Hepatocyte (in vitro differentiated cells): ENCODE measurements at places on chromosomes 5 and 9.
A peak's percentile ranks its signal among the peaks of the same experiment; 100 is the strongest.

GRCh38 chr5:104628911-104629310 is 1066.3 kb upstream of the NUDT12 start:
- no peak overlapping the region for H3K27ac ChIP-seq
- no peaks in the 10 kb centered on the region for H3K36me3 ChIP-seq
- no peak overlapping the region for H3K4me3 ChIP-seq

DNA sequence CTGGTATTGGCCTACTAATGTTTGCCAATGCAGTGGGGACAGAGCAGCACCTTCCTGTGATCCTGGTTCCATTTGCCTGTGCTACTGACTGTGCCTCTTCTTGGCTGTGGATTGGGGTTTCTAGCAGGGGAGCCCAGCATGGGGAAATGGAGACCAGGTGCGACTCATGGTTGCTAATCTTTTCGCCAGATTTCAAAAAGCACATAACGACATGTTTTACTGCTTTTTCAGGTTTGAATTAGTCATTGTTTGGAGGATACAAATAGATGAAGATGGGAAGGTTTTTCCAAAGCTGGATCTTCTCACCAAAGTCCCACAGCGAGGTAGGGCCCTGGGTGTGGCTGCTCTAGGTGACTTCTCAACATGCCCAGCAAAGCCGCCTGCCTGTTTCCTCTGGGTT is 57.6 kb downstream of the IPPK start:
- no peaks in the 10 kb centered on the region for H3K36me3 ChIP-seq
- H3K27me3 ChIP-seq: no peaks in the 10 kb centered on the region
- no peak overlapping the region for H3K4me3 ChIP-seq

GRCh38 chr9:135410421-135410820 is 69.2 kb upstream of the PPP1R26 start:
- peaks cover 6% of the 10 kb centered on the region for H3K27me3 ChIP-seq
- H3K4me3 ChIP-seq: no peak overlapping the region
- no peak for DNase-seq
- no peak overlapping the region for H3K27ac ChIP-seq

DNA sequence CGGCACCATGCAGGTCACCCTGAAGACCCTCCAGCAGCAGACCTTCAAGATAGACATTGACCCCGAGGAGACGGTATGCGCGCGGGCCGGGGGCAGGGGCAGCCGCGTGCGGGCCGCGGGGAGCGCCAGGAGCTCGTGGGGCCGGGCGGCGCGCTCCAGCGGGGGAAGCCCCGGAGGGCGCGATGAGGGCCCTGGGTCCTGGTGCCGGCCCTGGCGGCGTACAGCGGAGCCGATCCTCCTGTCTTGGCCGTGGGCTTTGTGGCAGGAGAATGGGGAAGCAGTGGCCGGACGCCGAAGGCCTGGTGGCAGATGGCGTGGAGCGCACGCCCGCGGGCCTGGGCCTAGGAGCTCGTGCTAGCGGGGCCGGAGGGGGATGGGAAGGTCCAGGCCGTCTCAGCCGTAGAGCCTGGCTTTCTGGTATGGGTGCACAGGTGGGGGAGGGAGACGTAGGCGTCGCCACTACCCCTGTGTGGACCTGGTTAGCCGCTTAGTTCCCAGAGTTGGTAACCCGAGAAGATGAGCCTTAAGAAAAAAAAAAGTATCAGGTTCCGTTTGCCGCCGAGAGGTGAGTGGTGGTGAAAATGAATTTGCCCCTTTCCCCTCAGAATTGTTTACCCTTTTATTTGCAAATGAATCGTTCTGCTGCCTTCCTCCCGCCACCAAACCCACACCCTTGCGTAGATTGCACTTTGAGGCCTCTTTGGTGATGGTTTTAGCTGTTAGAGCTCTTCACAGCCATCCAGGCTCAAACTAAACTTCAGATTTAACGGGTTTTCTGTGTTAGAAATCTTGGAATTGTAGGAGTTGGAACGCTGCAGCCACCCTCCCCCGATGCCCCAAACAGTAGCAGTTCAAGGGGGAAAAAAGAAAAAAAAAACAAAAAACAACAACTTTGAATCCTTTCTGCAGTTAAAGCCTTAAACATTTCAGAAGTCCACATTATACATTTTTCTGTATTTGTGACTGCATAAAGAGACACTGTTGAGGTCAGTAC is 841 bp downstream of the RAD23B start:
- H3K27me3 ChIP-seq: no peaks in the 10 kb centered on the region
- H3K4me1 ChIP-seq: peaks cover 7% of the 10 kb centered on the region
- peak overlapping the region; percentile 98 for H3K27ac ChIP-seq
- H3K36me3 ChIP-seq: no peaks in the 10 kb centered on the region

DNA sequence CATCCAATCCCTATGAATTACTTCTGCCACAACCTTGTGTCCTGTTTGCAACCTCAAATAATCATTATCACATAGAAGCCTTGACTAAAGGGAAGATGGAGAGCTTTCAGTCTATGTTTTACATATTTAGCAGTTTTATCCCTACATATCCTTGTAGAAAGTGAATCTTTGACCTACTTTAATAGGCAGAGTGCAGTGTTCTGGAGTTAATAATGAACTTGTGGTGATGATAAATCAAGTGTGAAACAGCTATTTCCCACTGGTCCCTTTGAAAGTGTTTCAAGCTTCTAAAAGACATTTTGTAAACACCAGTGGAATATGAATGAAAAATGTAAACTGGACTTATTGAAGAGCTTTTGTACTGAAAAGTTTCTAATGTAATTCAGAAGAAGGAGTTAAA is 406.7 kb downstream of the GABRG2 start:
- no peak overlapping the region for H3K4me3 ChIP-seq
- H3K27me3 ChIP-seq: no peaks in the 10 kb centered on the region
- no peaks in the 10 kb centered on the region for H3K4me1 ChIP-seq
- H3K27ac ChIP-seq: no peak overlapping the region
- H3K36me3 ChIP-seq: no peaks in the 10 kb centered on the region

- H3K4me1 ChIP-seq: no peaks in the 10 kb centered on the region
- peak; percentile 27 for DNase-seq
- no peaks in the 10 kb centered on the region for H3K27me3 ChIP-seq
- H3K36me3 ChIP-seq: no peaks in the 10 kb centered on the region
- no peak overlapping the region for H3K4me3 ChIP-seq
These were observed 315.5 kb upstream of the C9orf72 start for GRCh38 chr9:27888661-27889295.

- H3K4me1 ChIP-seq: peaks cover 2% of the 10 kb centered on the region
- H3K4me3 ChIP-seq: no peak overlapping the region
- no peaks in the 10 kb centered on the region for H3K27me3 ChIP-seq
- H3K27ac ChIP-seq: no peak overlapping the region
These were observed 190.9 kb downstream of the HINT1 start for GRCh38 chr5:130974021-130974683.

DNA sequence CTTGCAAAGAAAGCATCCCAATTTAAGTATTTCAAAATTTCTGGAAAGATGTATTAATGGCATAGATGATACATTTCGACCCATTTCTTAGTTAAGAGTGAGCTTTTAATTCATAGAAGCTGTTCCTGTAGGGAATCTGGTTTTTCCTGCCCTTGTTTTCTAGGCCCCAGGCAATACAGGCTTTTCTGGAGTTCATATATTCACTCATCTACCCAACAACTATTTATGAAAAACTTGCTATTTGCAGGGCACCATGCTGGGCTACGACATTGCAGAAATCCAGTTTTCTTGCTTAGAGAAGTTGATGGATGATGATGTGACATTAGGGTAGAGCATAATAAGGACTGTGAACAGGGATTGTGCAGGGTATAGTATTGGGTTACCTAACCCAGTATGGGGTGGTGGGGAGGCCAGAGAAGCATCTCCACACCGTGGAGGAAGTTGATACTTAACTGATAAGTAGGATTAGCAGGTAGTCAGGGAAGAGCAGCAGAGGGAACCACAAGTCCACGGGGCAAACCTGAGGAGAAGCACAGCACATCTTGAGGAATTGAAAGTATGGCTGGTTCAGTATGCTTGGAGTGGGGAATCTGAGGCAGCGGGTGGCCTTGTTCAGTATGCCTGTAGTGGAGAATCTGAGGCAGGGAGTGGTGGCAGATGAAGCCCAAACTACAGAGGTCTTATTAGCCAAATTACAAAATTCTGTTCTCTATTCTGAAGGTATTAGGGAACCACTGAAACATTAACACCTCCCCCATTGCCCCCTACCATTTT is 247.5 kb downstream of the ARRDC3 start:
- H3K4me1 ChIP-seq: no peaks in the 10 kb centered on the region
- H3K27me3 ChIP-seq: no peaks in the 10 kb centered on the region
- DNase-seq: no peak
- H3K4me3 ChIP-seq: no peak overlapping the region
- H3K36me3 ChIP-seq: no peaks in the 10 kb centered on the region

GRCh38 chr5:76404223-76405211 is 1.4 kb downstream of the IQGAP2 start:
- H3K4me3 ChIP-seq: peak overlapping the region; percentile 95
- no peaks in the 10 kb centered on the region for H3K36me3 ChIP-seq
- no peaks in the 10 kb centered on the region for H3K27me3 ChIP-seq

- H3K27ac ChIP-seq: no peak overlapping the region
- peaks cover 15% of the 10 kb centered on the region for H3K4me1 ChIP-seq
- H3K27me3 ChIP-seq: no peaks in the 10 kb centered on the region
- no peak for DNase-seq
- no peaks in the 10 kb centered on the region for H3K36me3 ChIP-seq
These were observed 2.6 kb downstream of the SEPTIN8 start for GRCh38 chr5:132774406-132774805.

DNA sequence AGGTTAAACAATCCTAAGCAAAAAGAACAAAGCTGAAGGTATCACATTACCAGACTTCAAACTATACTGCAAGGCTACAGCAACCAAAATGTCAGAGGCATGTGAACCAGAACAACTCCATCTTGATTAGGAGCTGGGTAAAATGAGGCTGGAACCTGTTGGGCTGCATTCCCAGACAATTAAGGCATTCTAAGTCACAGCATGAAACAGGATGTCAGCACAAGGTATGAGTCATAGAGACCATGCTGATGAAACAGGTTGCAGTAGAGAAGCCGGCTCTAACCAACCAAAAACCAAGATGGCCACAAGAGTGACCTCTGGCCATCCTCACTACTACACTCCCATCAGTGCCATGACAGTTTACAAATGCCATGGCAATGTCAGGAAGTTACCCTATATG is 252.0 kb downstream of the RASEF start:
- H3K27me3 ChIP-seq: no peaks in the 10 kb centered on the region
- H3K4me1 ChIP-seq: no peaks in the 10 kb centered on the region
- no peaks in the 10 kb centered on the region for H3K36me3 ChIP-seq
- peak; percentile 44 for DNase-seq

GRCh38 chr9:130638284-130639123 is 25.9 kb upstream of the PRDM12 start:
- DNase-seq: no peak
- no peaks in the 10 kb centered on the region for H3K4me1 ChIP-seq
- H3K27ac ChIP-seq: no peak overlapping the region
- no peaks in the 10 kb centered on the region for H3K36me3 ChIP-seq

GRCh38 chr5:82622711-82623514 is 344.8 kb upstream of the RPS23 start:
- H3K4me1 ChIP-seq: peaks cover 19% of the 10 kb centered on the region
- no peaks in the 10 kb centered on the region for H3K36me3 ChIP-seq
- DNase-seq: peak; percentile 41
- H3K27ac ChIP-seq: peak overlapping the region; percentile 86
- no peaks in the 10 kb centered on the region for H3K27me3 ChIP-seq

DNA sequence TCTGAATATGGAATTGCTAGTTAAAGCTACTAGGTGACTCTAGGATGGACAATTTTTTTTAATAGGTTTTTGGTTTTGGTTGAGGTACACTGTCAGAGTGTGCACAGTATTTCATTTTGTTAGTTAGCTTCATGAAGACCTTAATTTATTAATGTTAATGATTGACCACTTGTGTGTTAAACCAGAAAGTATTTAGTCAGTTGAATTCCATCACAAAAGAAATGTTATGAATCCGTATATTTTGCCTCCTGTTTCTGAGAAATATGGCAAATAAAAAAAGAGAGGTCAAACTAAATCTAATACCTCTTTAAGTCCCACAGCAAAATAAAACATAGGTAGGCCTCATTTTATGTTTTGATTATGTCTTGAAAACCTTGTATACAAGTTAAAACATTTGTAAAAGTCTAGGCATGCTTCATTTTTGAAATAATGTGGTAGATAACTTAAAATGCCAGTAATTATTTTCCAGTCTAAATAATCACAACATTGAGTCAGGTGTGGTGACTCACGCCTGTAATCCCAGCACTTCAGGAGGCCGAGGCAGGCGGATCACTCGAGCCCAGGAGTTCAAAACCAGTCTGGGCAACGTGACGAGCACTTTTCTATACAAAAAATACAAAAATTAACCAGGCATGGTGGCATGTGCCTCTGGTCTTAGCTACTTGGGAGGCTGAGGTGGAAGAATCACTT is 50.8 kb downstream of the ITGA1 start:
- H3K4me3 ChIP-seq: no peak overlapping the region
- DNase-seq: no peak
- H3K4me1 ChIP-seq: no peaks in the 10 kb centered on the region
